ENCODE measurements at places on chromosomes 2 and 18. TPM values are rescaled to one million over a fixed set of nuclear protein-coding genes. Genes with fewer than 3 reads are reported as not detected.

Gene OTX1
- total RNA-seq, result not detected

Gene RIT2
- 9.5 TPM for total RNA-seq

- no peak for DNase-seq
These were observed 360.7 kb upstream of the CWC22 start for GRCh38 chr2:180367815-180368214.

DNA sequence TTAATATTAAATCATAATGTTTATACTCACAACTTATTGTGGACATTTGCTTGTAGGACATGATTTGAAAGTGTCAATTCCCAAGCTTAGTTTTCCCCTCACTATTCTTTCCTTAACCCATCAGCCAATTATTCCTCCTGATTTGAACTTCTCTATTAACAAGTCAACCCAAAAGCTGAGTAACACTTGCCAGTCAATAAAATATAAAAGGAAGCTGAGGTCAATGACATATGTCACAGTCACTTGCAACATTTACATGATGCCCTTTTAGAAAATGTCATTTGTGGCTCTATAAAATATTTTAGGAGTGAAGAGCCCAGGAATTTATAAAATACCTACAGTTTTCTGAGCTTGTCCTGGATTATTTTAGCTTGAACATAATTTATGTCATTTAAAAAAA is 7.2 kb downstream of the CCDC68 start:
- no peak for DNase-seq

DNA sequence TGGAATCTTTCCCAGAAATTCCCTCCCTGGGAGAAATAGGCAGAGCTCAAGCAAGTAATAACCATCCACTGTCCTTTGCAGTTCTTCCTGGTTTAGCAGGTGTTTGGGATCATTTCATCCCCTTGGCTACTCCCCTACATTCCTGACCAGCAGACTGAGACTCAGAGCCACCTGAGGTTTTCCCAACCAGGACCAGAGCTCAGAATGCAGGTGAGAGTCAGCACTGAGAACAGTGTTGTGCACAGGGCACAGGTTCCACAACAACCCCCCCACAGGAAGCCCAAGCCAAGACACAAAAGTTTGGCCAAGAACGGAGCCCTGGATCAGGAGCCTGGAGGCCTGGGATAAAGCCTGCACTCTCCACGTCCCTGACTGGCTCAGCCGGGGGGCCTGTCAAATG is 21.0 kb upstream of the LOXHD1 start:
- no peak for DNase-seq

- DNase-seq, result no peak
These were observed 105.5 kb downstream of the UGGT1 start for GRCh38 chr2:128196471-128196931.

- DNase-seq, result no peak
These were observed 25.0 kb downstream of the RALB start for GRCh38 chr2:120277505-120278205.

- no peak for DNase-seq
These were observed 319.1 kb upstream of the MEX3C start for GRCh38 chr18:51516478-51517038.

DNA sequence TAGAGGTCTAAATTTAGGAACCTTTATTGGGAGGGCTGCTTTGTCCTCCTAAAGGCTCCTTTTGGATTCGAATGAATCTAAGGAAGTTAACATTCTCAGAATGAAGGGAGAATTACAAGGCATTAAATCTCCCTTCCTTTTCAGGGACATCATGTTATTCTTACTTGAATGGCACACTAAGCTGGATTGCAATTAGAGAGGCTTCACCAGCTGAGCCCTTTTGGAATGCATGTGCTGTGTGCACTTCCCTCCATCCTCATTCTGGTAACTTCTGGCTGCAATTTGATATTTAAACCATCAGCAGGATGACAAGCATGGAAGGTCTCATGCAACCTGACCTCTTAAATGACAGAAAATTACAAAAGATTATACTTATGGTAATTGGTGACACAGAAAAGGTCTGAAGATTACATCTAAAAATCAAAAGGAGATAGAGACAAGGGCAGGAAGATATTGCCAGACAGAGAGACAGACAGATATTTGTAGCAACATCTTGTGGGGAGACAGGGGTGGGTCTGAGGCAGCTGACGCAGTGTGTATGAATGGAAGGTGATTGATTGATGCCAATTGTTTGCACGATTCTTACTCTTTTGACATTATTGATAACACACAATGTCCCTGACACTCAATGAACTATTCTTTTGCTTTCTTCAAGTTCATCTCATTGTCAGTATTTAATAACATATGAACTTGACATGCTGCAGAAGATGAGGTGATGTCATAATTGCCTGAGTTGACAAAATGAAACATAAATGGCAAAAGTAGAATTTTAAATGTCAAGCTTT is 570.8 kb upstream of the GYPC start:
- no peak for DNase-seq

DNA sequence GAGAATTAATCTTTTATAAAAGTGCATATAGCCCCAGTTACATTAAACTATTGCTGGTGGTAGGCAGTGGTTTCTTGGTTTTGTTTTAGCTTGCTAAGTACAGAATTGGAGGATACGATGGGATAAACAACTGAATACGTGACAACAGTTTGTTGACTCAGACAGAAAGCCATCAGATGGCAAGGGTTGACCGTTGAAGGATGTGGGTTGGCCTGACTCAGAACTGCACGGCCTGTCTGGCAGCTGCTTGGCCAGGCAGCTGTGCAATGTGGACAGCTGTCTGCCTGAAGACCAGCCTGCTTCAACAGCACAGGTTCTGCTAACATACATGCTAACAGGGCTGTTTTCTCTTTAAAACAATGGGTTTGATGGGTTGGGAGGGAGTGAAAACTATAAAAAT is 46.6 kb downstream of the PRKRA start:
- DNase-seq, result no peak

GRCh38 chr2:54240515-54241469 is 15.2 kb downstream of the TSPYL6 start:
- DNase-seq, result no peak

GRCh38 chr2:129864719-129865118 is 114.7 kb upstream of the RAB6C start:
- no peak for DNase-seq

DNA sequence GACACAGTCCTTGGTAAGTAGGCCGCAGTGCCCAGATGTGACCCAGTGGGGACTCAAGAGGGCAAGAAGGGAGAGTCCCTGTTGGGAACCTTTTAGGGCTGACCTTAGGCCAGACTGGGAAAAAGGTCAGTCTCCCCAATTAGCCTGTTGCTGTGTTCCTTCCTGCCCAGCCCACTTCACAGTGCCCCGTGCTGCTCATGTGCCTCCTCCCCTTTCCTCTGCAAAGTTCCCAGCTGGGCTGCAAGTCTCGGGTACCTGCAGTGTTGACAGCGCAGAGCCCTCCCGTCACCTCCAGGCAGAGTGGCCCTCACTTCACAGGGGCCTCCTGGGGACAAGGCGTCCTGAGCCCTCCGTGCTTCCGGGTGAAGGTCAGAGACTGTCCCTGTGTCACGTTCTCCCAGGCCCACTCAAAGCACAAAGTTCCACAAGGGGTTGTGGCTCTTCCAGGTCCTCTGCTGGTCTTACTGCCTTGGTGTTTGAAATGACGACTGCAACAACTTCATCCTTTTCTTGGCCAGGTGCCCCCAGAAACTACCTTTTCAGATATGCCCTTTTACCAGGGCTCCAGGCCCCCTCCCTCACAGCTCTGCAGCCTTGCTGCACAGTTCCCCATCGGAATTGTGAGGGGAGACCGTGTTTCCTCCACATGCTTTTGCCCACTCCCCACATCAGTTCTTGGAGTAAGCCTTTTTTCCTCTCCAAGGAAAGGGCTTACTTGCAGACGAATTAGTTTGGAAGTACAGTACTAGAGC is 225.8 kb downstream of the ALPK2 start:
- no peak for DNase-seq
